Umbilical cord (tissue), 2 donors: ENCODE measurements at places on chromosomes 6 and 20.

GRCh38 chr6:73585566-73586415 lies 65.0 kb upstream of the EEF1A1 start:
- DNase-seq = peak; percentile 94

GRCh38 chr6:126233192-126233591 lies 106.7 kb upstream of the CENPW start:
- peak; percentile 29 for DNase-seq

- no peak for DNase-seq
These were observed 4.6 kb upstream of the CGA start for GRCh38 chr6:87099472-87099871.

DNA sequence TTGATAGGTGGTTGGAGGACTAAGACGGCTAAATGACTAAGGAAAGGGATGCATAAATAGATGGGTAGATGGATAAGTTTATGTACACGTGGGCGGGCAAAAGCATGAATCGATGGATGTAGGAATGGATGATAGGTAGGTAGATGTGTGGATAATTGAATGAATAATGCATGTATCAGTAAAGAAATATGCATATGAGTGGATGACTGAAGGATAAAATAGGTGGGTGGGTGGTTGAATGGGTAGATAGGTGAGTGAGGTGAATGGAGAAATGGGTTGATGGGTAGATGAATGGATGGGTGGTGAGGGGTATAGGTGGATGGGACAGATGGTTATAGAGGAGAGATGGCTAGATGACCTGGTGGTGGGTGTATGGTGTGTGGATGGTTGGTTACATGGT lies 20.2 kb downstream of the SLC12A5 start:
- DNase-seq = no peak

GRCh38 chr20:58875541-58876134 lies 23.1 kb downstream of the GNAS start:
- DNase-seq = no peak

DNA sequence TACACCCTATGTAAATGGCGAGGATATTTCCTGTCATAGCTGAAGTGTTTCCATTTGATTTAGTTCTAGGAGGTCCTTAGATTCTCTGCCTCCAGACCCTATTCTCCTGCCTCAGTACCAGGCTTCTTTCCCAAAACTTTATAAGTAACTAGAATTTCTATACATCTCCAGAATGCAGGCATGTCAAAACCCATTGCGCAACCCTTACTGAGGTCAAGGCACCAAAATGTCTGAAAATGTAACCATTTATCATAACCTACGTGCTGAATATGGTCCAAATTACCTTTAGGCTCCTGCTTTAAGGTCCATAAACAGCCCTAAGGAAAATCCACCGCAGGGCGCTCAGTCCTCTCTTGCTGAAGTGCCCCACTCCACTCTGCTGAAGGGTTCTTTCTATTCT lies 37.5 kb upstream of the MC3R start:
- no peak for DNase-seq
